Substantia nigra (tissue), 51 donors: ENCODE measurements at places on chromosomes 4 and X.
A peak's percentile ranks its signal among the peaks of the same experiment; 100 is the strongest.

GRCh38 chr4:121738780-121739535 is 26.0 kb downstream of the SMIM43 start:
- DNase-seq = no peak

GRCh38 chr4:69092190-69092589 is 4.1 kb upstream of the UGT2B7 start:
- DNase-seq = no peak

- peak; percentile 63 for DNase-seq
Observed at GRCh38 chr4:173333658-173334084, 487 bp downstream of the HMGB2 start.

GRCh38 chrX:17359500-17359899 is 15.5 kb upstream of the NHS start:
- no peak for DNase-seq

DNA sequence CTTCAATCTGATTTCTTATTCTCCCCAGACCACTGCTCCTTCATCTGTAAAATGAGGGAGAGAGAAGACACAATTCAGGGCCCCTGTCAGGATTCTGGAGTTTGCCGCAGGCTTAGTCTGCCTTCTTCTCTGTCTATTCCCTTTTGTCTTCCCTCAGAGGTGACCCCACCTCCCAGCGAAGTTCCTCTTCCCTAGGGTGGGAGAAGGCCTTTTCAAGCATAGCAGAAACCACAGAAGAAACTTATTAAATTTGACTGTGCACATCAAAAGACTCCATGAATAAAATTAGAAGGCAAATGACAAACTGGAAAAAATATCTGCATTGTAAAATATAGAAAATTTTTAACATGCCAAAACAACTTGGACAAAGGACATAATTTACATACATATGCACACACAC is 148.8 kb downstream of the HNRNPD start:
- no peak for DNase-seq

- DNase-seq = no peak
Observed at GRCh38 chr4:105666693-105667092, 41.8 kb downstream of the INTS12 start.
